ENCODE measurements at places on chromosomes 11 and 22. TPM values are rescaled to one million over a fixed set of nuclear protein-coding genes. Genes with fewer than 3 reads are reported as not detected.

GRCh38 chr11:126165757-126166156, 45.7 kb downstream of the RPUSD4 start:
- no peak for DNase-seq

DNA sequence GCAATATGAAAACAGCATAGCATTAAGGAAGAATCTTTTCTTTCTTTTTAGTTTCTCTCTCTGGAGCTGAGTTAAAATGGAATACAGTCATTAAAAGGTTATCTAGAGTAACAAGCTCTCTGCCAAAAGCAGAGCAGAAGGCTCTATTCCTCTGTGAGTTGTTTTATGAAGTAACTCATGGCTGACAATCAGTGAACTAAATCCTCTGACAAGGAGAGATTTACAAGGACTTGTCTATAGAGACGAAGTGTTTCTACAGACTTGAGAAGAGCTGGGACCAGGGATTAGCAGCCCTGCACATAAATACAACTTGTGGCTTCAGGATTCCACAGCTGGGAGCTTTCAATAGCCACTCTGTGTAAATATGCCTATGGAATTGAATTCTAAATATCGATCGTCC, 192.5 kb upstream of the RAG2 start:
- no peak for DNase-seq

DNA sequence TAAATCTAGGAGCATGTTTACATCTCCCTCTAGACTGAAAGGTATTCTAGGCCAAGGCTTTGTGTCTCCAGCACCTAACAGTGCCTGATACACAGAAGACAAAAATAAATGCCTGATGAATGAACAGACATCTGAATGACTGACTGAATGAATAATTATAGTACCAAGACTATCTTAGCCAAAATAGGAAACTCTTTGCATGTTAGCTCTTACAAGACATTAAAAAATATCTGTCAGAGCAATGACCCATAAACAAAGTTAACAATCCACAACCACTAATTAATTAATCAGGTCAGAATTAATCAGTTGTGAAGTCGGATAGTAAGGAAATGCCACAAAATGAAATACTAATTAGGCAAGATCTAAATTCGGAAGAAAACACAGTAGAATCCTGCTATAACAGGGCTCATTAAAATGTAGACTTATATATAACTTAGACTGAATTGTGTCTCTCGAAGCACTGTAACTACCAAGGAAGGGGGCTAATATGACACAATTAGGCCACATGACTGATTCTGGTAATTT, 45.5 kb upstream of the POU2AF2 start:
- DNase-seq: no peak

Gene KRTAP5-10
- not detected for total RNA-seq

- no peak for DNase-seq
These were observed 217.5 kb upstream of the SORL1-AS1 start for GRCh38 chr11:121670266-121670665.

Gene CASP12
- total RNA-seq: not detected

DNA sequence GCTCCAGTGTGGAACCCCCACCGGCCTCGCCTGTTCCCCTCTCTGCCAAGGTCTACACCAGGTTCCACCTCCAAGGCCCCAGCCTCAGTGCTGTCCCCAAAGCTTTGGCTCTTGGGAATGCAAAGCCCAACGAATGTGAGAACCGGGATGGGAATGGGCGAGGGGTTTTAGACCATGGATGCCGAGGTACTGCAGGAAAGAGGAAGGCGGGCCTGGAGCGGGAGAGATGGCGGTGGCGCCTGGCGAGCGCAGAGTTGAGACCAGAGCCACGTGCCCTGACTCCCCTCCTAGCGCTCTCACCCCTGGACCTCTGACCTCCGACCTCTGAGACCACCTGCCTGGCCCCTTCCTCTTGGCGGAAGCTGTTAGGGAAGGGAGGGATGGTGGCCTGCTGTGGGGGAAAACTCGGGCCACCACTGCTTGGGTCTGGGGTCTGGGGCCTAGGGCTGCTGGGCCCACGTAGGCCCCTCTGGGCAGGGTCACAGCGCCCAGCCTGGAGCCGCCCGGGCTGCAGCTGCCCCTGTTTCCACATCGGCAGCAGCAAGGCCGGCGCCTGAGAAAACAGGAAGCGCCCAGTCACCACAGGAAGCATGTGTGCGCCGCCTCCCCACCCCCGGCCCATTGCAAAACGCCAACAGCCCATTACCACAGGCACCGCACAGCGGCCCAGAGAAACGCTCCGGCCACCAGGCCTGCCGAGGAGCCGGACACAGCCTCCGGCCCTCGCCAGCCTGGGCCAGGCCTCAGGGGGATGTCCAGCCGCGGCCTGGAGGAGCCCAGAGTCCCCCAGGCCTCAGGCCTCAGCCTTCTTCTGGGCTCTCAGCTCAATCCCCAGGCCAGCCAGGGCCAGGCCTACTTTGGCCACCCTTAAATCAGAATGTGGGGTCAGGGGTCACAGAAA, 13.8 kb upstream of the SLC39A13 start:
- peak; percentile 53 for DNase-seq

- DNase-seq: no peak
These were observed 403.5 kb upstream of the LUZP2 start for GRCh38 chr11:24093375-24093774.

Gene DNAJC4
- total RNA-seq: 18.4 TPM

- DNase-seq: no peak
These were observed 71.1 kb upstream of the OLFML1 start for GRCh38 chr11:7413961-7414915.

DNA sequence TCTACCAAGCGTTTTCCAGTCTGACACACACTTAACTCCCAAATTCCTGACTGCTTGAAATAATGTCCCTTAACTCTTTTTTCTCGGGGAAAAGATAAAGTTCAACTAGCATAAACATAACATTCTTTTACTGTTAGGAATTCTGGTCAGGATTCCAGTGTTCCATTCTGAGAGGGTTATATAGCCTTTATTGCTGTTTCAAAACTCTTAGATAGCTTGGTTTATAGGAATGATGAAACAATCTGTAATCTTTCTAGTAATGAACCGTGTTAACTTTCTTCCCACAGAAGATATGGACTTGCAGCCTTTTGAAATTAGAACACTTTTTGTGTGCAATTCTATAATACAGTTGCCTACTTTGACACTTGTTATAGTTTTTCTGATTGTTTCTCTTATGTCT, 8.6 kb downstream of the REXO2 start:
- DNase-seq: no peak

Gene TRIM51
- total RNA-seq: not detected

DNA sequence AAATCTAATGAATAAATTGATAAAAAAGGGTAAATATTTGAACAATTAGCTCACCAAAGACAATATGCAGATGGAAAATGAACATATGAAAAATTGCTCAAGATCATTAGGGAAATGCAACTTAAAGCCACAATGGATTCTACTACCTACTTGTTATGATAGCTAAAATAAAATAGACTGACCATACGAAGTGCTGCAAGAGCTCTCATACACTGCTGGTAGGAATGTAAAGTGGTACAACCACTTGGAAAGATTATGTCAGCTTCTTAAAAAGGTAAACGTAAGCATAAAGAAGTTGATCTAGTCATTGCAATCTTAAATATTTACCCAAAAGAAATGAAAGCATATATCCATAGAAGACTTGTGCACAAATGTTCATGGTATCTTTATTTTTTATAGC, 504.2 kb upstream of the ARHGAP42 start:
- DNase-seq: no peak

DNA sequence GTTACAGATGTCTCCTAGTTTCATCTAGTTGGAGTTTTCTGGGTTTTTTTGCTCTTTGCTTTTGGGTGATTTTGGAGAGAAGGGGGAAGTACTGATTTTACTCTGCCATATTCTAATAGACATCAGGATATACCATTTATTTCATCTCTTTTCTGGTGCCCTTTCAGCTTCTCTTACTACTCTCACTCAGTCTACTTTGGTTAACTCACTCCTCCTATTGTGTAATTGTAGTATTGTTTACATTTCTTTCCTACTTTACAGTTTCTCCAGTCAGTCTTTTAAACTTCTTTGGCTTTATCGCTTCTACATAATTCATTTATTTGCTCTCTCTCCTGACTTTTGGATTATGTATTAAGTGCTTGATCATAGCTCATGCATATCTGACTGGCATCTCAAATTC, 6.5 kb downstream of the ANKRD42 start:
- DNase-seq: no peak

GRCh38 chr11:32331792-32332191, 103.5 kb downstream of the WT1 start:
- no peak for DNase-seq

DNA sequence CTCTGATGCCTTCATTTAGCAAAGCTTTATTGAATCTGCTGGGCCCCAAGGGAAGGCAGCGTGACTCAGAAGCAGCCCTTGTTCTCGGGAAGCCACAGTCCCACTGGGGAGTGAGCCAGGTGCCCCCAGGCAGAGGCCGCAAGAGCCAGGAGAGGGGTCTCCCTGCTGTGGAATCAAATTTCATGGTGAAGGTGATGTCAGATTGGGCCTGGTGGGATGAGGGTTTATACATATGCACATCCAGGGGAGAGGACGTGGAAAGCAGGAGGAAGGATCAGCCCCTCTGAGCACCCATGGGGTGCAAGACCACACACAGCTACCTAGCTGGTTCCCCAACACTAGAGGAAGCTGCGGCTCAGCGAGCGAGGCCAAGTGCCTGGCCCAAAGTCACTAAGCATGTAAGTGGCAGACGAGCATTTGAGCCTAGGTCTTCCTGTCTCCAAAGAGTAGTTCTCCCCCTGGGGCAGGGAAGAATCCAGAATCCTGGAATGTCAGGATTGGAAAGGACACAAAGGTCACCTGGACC, 2.0 kb downstream of the SYNGR1 start:
- no peak for DNase-seq

Gene ANGPTL5
- total RNA-seq: not detected

Gene TPBGL
- 0.34 TPM for total RNA-seq

Gene OMP
- total RNA-seq: not detected

- DNase-seq: no peak
These were observed 456.9 kb downstream of the BRD1 start for GRCh38 chr22:49370627-49371301.

Gene ARHGEF17
- total RNA-seq: 0.05 TPM

DNA sequence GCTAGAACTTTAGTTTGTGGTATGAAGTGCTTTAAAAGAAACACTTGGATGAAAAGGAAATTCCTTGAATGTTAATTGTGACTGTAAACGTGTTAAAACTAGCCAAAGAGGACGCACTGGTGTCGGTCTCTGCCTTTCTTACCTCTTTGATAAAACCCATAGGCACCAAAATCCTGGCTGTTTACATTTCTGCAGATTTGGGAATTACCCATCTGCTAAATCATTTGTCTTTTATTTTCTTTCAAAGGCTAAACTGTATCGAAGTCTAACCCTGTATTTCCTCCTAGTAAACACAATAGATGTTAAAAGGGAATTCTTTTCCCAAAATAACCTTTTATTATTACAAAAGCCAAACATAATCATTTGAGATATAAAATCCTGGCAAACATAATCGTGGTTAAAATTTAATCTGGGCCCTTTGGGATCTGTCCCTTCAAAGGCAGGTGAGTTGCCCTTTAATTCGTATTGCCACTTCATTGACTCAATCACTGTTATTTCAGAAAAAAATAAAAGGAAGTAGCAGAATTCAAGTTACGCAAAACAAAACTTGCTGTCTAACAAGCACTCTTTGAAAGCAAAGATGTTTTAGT, 2.4 kb downstream of the RASSF10 start:
- DNase-seq: no peak

GRCh38 chr11:100810146-100810545, 123.1 kb downstream of the ARHGAP42 start:
- no peak for DNase-seq

- DNase-seq: no peak
These were observed 88.4 kb upstream of the TEAD1 start for GRCh38 chr11:12585861-12586260.

- no peak for DNase-seq
These were observed 128.4 kb downstream of the TBC1D22A start for GRCh38 chr22:46890819-46891218.

GRCh38 chr11:714436-714835, 8.4 kb downstream of the EPS8L2 start:
- DNase-seq: no peak

DNA sequence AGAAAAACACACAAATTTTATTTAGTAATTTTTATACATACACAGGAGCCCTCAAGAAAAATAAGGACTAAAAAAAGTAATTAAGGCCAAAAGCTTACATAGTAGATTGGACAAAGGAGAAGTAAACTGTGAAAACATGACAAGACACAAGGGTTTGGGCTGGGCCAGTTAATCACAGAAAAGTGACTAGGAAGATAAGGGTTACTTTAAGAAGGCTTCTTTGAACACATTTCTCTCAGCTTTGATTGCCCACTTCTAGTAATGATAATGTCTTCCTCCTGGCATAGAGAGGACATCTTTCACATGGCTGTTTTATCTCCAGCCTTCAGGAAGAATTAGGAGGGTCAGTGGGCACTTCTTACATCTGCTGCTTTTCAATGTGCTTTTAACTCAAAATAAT, 3.4 kb downstream of the RNF141 start:
- DNase-seq: no peak

Gene TMEM41B
- 28.8 TPM for total RNA-seq

Gene SLC1A2
- not detected for total RNA-seq

DNA sequence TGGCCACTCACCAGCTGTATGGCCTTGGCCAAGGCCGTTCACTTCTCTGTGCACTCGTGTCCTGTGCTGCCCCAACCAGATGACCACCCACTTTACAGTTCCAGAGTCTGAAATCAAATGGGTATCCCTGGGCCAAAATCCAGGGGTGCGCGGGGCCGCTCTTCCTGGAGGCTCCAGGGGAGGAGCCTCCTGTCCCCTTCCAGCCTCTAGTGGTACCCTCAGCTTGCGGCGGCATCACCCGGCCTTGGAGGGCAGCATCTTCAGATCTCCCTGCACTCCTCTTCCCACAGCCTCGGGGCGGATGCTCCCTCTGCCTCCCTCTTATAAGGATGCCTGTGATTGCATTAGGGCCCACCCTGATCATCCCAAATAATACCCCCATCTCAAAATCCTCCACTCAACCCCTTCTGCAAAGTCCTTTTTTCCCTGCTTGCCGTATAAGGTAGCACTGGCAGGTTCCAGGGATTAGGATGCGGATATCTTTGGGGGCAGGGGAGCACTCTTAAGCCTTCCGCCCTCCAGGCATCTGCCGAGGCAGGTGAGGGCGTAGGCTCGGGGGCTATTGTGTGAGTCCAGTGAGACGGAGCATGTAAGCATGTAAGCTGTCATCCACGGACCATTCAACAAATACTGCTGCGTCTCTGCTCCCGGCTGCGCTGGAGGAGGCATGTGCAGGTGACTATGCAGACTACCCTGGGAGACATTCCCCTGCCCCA, 24.4 kb upstream of the SHISAL1 start:
- DNase-seq: no peak

Measured in activated T-helper 1 cell treated with anti-CD3 and anti-CD28 coated beads, Interleukin-12 subunit alpha, Interleukin-12 subunit beta, Interleukin-2, Interleukin-4 antibody, amounts not matched to agents 30 ng/mL and 10 ng/mL and 1 ng/mL, durations not matched to agents 14 hours and 24 hours and 36 hours (primary cell).